ENCODE measurements at places on chromosomes 12 and 14.

DNA sequence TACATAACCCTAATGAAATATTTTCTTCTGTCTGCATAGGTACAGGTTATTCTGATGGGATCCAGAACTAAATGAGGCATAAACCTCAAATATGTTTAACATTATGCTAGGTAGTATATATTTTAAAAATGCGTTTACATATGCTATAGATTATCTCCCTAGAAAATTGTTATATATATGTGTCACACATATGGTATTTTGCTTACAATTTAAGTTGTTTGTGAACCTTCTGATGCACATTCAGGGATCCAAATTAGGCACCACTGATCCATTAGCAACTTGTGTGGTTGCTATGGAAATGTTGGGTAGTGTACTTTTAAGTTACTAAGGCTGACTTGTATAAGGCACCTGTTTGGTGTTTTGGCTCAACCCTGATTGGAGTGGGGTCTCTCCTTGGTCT, 456.7 kb downstream of the AEBP2 start:
- DNase-seq: no peak

GRCh38 chr12:124078800-124079199, 105.8 kb downstream of the ZNF664 start:
- DNase-seq: no peak

DNA sequence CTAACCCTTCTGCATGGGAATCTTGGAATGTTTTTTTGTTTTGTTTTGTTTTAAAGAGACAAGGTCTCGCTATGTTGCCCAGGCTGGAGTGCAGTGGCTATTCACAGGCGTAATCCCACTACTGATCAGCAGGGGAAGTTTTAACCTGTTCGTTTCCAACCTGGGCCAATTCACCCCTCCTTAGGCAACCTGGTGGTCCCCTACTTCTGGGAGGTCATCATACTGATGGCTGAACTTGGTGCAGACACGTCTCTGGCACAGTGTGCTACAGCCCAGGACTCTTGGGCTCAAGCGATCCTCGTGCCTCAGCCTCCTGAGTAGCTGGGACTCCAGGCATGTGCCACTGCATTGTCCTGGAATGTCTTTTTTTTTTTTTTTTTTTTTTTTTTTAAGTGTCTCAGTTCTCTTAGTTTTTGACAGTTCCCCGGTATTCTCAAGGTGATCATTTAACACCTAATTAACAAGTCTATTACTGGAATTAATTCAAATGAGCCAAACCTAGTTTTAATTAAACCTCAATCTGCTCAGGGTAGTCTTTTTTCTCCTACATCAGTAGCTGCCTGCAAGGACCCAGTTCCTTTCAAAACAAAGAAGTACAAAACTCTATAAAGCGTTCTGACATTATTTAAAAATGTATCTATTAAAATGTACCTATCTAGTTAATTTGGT, 49.0 kb upstream of the ISM2 start:
- no peak for DNase-seq

DNA sequence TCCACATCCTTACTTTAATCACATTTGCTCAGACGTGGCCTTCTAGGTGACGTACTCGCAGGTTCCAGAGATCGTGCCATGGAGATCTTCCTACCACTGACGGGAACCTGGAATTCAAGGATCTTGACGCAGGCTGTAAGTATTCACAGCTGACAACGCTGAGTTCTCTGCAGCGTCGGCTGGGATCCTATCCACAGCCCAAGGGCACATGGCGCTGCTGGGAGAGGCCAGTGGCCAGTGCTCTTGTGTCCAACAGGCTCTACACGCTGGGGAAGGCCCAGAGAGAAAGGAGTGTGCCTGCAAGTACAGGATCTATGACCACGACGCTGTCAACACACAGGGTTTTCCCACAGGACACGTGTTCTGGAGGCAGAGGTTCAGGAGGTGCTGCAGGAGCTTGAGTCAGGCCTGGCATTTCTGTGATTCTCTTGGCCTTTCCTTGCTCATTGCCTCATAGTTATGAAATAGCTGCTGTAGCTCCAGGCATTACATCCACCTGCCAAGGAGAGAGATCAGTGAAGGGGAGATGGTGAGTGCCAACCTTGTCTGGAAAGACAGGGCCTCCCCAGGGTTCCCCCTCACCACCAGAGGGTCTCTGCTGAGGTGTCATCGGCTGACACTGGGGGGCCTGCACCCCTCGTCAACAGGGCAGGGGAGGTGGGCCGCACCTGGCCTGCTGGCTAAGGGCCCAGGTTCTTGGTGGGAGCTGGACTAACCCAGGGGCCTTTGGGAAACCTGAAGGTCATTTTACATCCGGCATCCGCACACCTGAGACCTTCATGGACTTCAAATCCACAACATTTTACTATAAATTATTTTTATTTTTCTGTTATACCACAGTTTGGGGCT, 21.3 kb downstream of the LRCOL1 start:
- DNase-seq: no peak

DNA sequence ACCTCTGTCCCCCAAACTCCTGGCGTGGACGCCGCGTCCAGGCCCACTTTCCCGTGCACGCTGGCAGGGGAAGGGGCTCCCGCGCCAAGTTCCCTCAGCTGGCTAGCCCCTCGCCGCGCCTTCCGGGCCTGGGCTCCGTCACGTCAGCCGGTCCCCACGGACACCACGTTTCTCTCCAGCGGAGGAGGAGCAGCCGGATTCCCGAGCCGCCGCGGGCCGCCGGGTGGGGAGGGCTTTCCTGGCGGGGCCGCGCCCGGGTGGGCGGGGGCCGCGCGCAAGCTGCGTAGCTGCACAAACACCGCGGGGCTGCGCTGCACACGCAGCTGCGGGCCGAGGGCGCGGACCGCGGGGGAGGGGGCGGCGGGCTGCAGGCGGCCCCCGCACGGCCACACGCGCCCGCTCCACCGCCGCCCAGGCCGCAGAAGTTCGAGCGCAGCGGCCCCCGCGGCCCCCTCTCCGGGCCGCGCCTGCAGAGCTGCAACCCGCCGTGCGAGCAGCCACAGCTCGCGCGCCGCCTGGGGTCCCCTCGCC, 45.1 kb upstream of the PNMA1 start:
- DNase-seq: peak; percentile 63

GRCh38 chr12:132214891-132215290, 70.6 kb downstream of the NOC4L start:
- DNase-seq: no peak

GRCh38 chr12:119804011-119804641, 73.0 kb downstream of the CIT start:
- DNase-seq: peak; percentile 73

- no peak for DNase-seq
These were observed 1.5 kb downstream of the NPAS3 start for GRCh38 chr14:32940066-32940651.

GRCh38 chr12:88801227-88802095, 221.2 kb upstream of the KITLG start:
- no peak for DNase-seq

- no peak for DNase-seq
These were observed 28.1 kb upstream of the CFL2 start for GRCh38 chr14:34742270-34743115.

GRCh38 chr14:71751264-71751663, 181.0 kb upstream of the RGS6 start:
- no peak for DNase-seq

DNA sequence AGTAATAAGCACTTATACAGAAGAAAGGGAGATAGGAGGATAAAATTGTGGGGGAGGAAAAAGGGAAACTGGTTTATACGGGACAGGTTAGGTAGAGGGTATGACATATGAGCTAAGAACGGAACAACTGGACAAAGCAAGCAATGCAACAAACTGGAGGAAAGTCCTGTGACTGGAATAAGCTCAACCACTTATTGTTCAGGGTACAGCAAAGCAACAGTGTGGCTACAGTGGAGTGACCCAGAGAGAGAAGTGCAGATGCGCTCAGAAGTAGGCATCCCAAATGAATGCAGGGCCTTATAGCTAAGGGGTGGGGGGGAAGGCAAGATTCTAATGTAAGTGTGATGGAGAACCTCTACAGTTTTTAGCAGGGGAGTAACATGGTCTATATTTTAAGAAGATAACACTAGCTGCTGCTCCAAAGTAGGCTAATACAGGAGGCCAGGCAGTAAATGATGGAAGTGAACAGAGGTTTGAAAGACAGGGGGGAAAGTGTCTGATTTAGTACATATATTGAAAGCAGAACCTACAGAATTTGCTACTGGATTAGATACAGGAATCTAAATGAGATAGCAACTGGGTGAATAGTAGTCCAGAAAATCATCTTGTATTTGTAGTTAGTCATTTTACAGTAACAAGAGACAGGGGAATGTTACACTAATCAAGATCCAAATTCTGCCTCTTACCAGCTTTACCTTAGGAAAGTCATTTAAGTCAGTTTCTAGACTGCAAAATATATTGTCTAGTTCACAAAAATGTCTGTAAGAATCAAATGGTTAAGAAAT, 3.3 kb downstream of the UBE2N start:
- no peak for DNase-seq

GRCh38 chr12:126899926-126900792, 1366.8 kb upstream of the TMEM132C start:
- no peak for DNase-seq

DNA sequence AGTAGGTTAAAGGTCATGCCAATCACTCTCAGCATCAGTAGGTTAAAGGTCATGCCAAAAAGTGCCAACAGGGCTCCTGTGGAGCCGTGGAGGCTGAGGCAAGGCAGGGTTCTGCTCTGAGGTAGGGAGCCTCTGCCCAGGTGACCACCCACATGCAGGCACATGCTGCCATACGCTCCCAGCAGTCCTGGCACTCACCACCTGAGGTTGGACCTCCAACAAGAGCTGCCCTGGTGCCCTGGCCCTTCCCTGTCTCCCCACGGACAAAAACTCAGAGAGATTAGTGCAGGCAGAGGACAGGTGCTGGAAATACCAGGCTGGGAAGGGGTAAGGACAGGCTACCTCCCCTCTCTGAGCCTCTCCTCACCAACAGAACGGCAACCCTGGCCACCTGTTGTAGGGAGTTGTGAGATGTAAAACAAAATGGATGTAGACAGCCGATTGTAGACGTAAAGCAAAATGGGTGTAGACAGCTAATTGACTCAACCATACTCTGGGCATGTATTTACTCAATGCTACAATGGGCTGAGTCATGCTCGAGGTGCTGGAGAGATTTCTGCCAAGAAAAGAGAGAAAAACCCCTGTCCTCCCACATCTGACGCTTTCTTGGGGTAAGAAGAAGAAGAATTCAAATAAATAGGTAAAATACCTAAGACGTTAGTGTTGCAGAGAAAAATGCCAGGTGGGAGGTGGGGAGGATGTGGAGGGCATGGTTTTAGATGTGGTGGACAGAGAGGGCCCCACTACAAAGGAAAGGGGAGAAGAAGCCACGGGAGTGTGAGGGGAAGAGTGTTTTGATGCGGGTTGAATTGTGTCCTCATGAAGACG, 32.4 kb downstream of the LTBP2 start:
- no peak for DNase-seq

DNA sequence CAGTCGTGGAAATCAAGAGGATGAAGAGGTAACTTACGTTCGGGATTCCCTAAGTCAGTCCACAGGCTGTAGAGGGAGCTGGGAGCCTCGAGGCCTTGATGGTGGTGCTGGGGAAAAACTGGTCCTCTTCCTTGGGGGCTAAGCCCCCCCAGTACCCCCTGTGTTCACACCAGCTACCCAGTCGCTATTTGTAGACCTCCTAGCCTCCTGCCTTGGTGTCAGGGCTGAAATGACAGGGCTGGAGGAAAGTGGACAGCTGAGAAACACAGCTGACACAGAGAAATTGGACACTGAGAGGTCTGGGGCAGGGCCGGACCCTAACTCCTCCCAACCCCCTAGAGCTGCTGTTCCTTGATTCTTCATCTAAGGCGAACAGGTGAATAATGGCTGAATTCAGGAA, at the start of gene STAC3:
TSS of gene STAC3 (minus strand) at position 232 of the 400 bp plus-strand sequence. CDS start 1,551 bp downstream, outside the sequence.
- DNase-seq: no peak

- DNase-seq: no peak
These were observed 113.2 kb downstream of the DPF3 start for GRCh38 chr14:72780751-72781150.

GRCh38 chr12:124761871-124762270, 101.8 kb downstream of the SCARB1 start:
- DNase-seq: no peak

DNA sequence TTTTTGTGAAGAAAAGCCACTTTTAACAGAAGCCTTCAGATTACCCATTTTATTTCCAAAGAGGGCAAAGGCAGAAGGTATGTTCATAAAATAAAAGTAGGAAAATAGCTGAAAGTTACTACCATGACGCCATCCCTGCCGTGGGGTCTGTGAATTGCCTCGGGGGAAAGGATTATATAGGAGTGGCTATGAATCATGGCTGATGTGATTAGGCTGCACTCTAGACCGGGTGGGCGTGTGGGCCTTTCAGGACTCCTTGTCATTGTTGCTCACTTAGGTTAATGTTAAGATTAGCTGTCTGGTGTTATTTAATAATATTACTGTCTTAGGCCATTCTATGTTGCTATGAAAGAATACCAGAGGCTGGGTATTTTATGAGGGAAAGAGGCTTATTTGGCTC, 195.5 kb downstream of the EGLN3 start:
- DNase-seq: no peak

DNA sequence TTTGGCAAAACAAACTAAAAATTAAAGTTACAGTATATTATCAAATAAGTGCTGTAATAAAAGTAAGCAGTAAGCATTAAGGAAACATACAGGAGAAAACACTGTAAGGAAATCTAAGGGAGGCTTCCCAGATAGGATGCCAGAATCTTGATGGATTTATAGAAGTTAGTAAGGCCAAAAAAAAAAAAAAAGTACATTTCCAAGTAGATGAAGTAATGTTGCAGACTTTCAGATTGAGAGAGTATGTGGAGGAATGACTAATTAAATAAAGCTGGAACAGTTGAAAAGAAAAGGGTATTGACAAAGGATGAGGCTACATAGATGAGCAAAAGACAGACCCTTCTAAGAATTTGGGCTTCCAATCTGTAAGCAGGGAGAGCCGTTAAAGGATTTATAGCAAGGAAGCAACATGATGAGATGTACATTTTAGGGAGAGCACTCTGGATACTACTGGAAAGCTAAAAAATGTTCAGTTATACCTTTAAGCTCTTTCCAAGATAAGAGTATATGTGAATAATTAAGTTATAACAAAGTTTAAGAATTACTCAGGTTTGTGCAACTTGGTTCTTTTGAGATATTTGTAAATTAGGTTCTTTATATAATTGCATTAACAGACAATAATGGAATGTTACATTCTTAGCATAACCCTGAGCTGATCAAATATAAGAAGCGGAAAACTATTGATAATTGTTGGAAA, 87.5 kb upstream of the MON2 start:
- no peak for DNase-seq

GRCh38 chr12:123134826-123135225, 16.1 kb downstream of the PITPNM2 start:
- DNase-seq: no peak

DNA sequence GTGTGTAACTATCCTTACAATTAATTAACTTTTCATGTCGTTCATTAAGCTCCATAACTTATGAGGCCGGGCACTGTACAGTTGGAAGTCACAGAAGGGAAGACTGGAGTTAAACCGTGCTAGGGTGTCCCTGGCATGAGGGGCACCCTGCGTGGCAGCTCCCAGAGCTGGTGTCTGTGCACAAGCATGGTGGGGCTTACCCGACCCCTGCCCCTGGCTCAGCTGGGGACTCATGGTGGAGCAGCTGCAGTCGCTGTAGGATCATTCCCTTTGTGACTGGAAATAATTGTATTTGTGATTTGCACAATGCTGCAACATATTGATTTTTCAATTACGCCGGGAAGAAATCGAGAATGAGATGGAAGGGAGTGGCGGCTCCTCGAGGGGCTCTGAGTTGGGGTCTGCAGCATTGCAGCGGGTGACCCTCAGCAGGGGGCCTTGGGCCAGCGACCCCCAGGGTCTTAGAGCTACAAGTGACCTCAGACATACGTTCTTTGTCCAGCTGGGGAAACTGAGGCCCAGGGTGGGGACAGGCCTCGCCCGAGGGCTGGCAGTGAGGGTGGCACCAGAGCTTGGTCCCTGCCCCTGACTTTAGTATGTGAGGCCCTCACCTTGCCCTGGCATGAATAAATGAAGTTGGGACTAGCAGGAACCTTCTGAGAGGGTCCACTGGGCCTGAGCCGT, 125.4 kb downstream of the KIF26A start:
- no peak for DNase-seq
